ENCODE measurements at places on chromosomes 2 and 18.

DNA sequence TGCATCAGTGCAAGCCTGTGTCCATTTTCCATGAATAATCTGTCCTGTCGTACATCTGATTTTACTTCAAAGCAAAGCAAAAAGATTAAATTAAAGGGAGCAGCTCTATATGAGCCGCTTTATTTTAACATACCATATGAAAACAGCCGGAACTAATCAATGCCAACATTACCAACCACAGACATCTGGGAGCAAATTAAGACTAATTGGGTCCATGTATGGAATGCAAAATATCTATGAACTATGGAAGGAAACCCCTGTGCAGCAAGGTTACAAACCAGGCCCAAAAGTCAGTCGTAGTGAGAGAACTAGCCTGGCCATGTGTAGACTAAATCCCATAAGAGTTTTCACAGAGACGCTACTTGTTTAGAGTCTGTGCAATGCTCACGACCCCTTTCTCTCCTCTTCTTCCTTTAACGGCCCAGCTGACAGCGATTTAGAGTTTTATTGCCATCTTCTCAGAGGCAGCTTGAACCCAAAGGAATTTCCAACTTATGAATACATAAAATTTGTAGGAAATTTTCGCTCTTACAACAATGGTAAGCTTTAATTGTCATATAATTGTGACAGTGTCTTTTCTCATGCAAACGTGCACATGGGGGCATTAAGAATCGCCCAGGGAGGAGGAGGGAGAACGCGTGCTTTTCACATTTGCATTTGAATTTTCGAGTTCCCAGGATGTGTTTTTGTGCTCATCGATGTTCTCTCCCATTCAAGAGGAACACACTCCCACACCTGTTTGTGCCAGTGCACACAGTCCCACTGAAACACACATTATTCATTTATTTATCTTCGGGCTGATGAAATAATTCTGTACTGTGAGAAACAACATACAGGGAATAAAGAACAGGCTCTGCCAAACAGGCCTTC lies 52.9 kb upstream of the RPL31 start:
- DNase-seq: no peak

DNA sequence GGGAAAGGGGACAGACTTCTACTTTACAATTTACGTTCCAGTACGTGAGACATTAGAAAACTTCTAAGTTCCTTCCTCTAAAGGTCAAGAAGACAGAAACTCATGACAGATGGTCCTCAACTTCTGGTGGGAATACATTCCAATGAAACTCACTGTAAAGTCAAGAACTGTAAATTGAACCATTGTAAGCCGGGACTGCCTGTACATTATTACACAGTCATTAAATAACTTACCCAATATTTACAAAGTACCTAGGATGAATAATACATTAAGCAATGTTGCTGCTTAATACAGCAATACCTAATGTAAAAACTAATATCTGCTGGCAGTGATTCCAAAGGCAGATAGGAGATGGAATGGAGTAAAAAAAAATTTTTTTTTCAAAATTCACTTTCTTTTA lies 51.9 kb downstream of the CDH2 start:
- DNase-seq: no peak

- DNase-seq: no peak
Measured at GRCh38 chr2:143679617-143680016, 550.4 kb downstream of the ARHGAP15 start.

DNA sequence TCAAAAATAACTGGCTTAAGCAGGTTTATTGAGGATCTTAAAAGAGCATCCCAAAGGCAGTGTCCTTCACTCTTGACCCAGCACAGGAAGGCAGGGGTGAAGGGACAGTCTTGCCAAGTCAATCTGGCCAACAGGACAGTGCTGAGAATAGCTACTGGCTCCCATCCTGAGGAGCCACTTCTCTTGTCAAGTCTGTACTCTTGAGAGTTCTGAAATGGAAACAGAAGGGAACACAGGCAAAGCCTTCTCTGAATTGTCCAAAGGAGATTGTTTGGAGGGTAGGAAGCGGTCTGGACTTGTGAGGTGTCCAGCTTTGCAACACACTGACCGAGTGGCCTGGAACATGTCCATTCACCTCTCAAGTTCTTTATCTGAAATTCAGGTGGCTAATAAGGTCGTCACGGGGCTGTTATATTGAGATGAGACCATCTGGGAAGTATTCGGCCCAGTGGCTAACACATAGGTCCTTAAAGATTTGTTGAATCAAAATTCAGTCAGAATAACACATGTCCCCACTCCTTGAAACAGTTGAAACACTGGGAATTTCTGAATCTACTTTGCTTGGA lies 99.5 kb upstream of the FHL2 start:
- no peak for DNase-seq
